Stimulated activated CD8-positive, alpha-beta memory T cell treated with anti-CD3 and anti-CD28 coated beads, Interleukin-2, amount 100 ng/mL, for 1 hour (primary cell): ENCODE measurements at places on chromosomes 2 and 18.

DNA sequence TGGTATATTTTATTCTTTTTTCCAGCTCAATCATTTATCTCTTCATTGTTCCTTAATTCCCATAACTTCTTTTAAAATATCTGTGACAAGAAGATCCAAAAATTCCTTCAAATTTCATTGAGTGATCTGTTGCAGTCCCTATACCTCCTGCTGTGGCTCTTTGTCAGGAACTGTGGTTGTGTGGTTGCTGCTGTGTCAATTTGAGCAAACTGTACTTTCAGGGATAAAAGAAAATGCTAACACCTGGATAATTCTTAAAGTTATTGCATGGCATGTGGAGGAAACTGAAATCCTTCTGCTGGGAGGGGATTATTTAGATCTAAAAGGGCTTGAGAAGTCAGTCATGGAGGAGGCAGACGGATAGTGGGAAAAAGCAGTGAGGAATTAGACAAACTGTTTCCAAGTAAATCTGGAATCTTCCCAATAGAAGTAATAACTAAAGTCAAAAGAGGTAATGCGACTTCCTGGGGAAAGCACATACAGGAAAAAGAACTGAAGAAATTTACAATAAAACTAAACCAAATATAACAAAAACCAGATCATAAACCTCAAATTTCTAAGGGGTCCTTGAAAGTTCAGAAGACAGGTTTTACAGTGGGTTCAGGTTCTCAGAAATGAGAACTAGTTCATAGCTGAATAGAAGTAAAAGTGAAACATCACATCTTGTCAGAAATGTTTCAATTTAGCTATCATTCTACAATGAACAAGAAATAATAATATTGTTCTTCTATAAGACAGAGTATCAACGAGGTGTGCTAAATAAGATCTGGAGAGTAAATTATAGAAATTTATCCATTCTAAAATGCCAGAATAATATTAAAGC is 33.5 kb upstream of the CD226 start:
- no peak for DNase-seq

GRCh38 chr2:174337337-174338146 is 2.8 kb downstream of the SP9 start:
- DNase-seq = no peak

- no peak for DNase-seq
Observed at GRCh38 chr2:108834620-108835019, 48.0 kb downstream of the CCDC138 start.

DNA sequence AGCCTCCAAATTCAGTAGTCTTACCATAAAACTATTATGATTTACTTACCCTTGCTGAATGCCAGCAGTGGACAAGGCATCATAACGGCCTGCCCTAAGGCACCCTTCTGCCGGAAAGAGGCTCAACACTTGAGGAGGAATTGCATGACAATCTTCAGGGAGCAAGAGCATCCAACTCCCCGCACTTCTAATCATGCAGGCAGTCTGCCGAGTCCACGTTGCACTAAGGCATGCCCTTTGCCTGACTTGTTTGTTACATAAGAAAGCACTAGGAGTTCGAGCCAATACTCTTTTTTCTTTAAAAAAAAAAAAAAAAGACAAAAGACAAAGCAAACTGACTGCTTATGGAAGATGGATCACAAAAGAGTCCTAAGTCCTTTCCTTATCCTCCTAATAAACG is 17.9 kb upstream of the SPTBN1 start:
- no peak for DNase-seq

GRCh38 chr18:28729321-28729720 is 552.4 kb upstream of the CDH2 start:
- DNase-seq = no peak

DNA sequence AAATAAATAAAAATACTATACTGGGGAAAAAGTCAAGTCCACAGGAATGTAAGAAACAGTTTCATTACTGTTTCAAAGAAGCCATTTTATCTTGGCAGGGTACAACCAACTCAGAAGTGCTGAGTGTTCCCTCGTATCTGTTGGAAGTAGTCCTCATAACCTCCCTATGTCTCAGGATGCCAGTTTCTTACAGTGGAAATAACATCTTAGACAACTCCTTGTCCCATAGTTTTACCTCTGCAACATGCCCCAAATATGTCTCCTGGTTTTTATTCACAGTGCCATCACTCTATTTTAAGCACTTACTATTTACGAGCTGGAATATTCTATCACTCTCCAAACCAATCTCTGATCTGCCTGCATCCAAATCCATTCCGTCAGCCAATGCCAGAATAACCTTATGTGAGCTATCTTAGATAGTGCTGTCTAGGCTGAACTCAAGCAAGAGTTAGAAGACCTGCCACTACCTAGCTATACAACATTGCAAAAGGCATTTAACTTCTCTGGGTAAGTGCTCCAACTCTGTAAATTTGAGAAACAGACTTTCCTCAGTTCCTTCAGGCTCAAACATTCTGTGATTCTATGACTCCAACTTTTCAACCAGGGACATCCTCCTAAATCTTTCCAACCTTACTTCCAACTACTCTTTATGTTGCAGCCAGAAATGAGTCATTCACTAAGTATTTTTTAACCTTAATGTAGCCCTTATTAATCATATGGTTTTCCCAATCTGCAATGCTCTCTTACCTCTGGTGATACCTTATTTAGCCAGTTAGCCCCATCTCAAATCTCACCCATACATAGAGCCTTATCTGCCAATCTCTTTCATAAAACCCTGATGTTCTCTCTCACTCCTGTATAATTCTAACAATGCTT is 66.7 kb downstream of the RTN4 start:
- no peak for DNase-seq

GRCh38 chr18:47100212-47100831 is 50.0 kb downstream of the HDHD2 start:
- peak; percentile 26 for DNase-seq

DNA sequence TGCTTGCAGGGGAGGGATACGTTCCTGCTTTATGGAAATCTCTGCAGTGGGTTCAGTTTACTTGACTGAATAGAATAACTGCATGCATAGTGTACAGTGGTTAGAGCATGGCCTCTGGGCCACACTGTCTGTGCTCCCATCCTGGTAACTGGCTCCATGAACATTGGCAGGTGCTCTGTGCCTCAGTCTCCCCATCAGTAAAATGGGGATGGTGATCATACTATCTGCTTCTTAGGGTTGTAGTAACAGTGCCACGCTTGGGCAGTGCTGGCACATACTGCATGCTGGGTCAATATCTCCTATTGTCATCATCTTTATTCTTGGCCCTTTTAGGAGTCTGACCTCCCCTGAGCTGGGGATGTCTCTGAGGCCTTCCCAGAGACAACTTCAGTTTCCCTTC is 117.3 kb downstream of the CTIF start:
- no peak for DNase-seq

DNA sequence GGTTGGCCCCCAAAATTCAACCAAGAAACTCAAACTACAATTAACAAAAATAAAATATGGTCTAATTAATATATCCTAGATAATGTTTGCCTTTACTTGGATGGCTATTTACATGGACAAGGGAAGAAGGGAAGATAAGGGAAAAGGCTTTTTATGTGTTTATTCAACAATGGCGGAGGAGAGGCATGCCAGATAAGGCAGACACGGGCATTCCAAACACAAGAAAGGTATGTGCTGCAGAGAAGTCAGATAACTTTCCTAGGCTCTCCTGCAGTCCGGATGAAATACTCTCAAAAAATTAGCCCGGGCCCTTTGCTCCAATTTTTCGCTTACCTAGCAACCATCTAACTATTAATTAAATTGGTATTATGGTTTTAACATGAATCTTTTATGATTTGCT is 5.1 kb upstream of the TTR start:
- DNase-seq = no peak

- DNase-seq = no peak
Observed at GRCh38 chr18:70645971-70646370, 357.1 kb downstream of the SOCS6 start.

- no peak for DNase-seq
Observed at GRCh38 chr2:239598732-239599090, 197.9 kb upstream of the HDAC4 start.

DNA sequence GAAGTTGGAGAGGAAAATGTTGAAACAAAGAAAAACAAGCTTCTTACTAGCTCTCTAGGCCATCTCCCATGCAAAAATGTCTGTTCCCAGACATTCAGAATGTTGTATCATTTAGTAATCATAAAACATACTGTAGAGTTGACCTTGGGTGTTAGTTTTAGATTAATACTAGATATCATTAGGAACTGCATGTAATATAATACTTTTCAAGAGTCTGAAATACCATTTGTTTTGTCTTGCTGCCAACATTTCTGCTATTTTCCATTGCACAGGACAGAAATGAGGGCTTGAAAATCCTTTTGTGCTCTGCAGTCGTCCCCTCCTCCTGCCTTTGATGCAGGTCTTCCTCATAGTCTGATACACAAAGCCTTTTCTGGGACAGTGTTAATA is 89.5 kb upstream of the RBMS1 start:
- DNase-seq = no peak

- DNase-seq = no peak
Observed at GRCh38 chr2:176582990-176583481, 313.8 kb downstream of the MTX2 start.

DNA sequence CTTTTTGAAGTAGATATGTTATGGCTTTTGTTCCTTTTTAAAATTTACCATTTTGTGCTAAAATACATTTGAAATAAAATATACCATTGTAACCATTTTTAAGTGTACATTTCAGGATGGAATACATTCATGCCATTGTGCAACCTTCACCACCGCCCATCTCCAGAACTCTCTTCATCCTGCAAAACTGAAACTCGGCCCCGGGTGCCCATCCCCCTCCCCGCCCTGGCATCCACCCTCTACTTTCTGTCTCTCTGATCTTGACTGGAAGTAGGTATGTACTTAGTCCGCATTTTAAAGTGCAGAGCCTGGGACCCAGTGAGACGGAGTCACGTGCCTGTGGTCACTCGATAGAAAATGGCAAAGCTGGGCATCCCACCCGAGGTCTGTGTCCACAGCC is 45.6 kb downstream of the DIPK1C start:
- DNase-seq = no peak

DNA sequence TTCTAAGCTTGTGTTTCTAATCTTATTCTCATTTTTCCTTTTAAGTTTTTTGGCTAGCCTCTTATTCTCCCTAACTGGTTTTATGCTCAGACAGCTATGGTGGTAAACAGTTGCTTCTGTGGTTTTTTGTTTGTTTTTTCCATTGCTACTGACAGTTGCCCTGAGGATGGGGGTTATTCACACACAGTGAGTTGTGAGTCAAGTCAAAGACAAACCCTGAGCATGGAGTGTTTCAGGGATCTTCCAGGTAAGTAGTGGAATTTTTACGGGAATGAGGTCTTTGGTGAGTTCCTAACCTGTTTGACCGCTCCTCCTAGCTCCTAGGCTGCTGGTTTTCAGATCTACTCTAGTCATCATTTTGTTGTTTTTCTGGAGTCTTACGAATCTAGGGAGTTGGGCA is 162.8 kb downstream of the ZNF407 start:
- DNase-seq = no peak

- DNase-seq = no peak
Observed at GRCh38 chr2:64678771-64679590, 25.3 kb upstream of the SERTAD2 start.

- no peak for DNase-seq
Observed at GRCh38 chr2:43776324-43776723, 2.5 kb downstream of the DYNC2LI1 start.
